Stimulated activated CD4-positive, alpha-beta T cell treated with anti-CD3 and anti-CD28 coated beads, TNF-alpha, amount 100 ng/mL, for 4 hours (primary cell): ENCODE measurements at places on chromosomes 4 and X.

DNA sequence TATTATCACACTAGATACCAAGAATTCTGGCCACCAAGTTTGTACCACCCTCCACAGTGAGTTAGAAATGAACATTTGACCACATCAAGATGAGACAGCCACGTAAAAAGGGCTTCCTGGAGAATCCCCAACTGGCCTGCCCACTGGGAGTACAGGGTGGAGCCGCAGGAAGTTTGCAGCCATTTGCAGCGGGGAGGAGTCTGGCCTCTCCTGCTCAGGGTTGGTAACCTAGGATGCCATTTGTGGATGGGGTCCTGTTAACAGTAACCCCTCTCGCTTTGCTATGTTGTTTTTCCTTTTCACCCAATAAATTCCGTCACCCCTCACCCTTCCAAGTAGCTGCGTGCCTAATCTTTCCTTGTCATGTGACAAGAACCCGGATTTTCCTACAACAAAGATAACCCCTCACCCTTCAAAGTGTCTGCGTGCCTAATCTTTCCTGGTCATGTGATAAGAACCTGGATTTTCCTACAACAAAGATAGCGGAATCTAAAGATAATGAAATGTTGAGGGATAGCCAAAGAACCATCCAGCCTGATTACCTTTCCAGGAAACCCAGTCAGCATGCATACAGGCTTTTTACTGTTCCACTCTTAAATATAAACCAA lies 245.4 kb downstream of the NAF1 start:
- no peak for DNase-seq

GRCh38 chr4:177375372-177375771 lies 65.7 kb downstream of the NEIL3 start:
- no peak for DNase-seq

GRCh38 chr4:8854931-8855330 lies 16.7 kb downstream of the HMX1 start:
- DNase-seq = no peak

- no peak for DNase-seq
Measured at GRCh38 chr4:40241941-40242340, 45.1 kb downstream of the RHOH start.

DNA sequence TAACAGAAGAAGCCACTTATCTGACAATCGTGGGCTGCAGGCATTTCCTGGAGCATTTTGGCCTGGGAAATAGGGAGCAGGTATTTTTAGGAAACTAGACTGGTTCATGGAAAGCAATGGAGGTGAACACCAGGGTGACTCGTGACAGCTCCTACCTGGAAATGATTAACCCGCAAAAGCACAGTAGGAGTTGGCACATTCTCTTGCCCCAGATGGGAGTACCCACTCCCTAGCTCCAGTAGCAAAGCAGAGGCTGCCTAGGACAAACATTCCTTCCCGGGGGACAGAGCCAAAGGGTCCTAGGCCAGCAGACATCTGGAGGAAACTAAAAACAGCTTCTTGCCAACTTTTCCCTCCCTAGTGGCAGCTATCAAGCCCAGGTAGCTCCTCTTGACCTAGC lies 29.0 kb downstream of the RTL5 start:
- DNase-seq = no peak

- no peak for DNase-seq
Measured at GRCh38 chr4:107757864-107758476, 37.9 kb upstream of the PAPSS1 start.

DNA sequence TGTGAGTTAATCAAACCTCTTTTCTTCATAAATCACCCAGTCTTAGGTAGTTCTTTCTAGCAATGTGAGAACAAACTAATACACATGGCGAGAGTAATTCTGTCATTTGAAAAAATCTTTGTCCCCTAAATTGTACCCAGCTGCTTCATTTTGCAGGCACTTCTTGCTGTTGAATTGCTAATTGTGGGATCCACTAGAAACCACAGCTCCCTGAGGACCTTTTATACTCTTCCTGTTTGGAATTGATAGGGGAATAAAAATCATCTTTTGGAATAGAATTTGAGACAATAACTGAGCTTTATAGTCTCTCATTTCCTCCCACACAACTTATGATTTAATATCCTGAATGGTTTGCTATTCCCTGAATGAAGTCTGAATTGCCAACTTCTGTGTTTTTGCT lies 170.2 kb downstream of the PACRGL start:
- DNase-seq = no peak

DNA sequence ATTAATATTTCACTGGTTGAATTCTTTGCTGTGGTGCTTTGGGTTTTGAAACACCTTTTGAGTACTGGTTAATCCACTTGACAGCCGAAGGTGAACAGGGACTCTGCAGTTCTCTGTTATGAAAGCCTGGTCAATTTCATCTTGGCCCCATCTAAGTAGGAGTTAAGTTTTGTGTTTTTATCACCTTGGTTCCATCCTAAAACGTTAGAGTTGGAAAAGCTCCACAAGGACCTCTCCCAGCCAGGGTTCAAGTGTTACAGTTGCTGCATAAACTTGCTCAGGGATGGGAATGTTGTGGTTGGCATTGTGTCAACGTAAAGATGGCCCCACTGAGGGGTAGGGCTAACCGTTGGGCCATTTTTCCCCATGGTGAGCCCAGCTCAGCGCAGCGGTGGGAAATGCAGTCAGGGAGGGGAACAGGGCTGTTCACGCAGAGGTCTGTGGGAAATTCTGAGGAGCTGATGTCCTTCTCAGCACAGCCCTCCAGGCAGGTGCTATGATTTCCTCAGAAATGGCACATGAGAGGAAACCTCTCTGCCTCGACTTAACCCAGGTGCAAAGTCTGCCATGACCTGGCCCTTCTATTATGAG lies 188.7 kb downstream of the STIM2 start:
- no peak for DNase-seq
